Esophagus mucosa (tissue), 1 donor: ENCODE measurements at places on chromosomes 13 and 19.

DNA sequence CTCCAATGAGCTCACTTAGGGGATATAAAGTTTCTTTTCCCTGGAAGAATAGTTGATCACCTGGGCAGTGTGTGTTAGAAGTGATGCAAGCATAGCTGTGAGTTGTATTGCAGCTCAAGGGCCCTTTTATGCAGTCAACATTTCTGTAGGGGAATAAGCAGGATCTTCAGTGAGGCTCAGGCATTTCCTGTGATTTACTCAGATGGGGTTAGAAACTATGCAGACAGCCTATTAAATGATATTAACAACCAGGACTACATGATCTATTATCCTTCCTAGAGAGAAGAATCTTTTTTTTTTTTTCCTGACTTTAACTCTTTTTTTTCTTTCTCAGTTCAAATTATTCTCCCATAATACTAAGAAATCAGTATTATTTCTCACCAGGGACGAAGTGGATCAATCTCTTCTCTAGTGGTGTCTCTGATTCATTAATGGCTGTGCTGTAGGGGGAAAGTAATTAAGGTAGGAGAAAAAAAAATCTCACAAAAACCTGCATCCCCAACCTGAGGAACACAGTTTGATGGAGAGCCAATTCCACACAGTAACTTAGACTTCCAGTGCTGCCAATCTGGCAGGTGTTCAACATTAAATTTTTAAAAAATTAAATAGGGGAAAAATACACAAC lies 126.4 kb upstream of the SLC10A2 start:
- no peak for ATAC-seq

DNA sequence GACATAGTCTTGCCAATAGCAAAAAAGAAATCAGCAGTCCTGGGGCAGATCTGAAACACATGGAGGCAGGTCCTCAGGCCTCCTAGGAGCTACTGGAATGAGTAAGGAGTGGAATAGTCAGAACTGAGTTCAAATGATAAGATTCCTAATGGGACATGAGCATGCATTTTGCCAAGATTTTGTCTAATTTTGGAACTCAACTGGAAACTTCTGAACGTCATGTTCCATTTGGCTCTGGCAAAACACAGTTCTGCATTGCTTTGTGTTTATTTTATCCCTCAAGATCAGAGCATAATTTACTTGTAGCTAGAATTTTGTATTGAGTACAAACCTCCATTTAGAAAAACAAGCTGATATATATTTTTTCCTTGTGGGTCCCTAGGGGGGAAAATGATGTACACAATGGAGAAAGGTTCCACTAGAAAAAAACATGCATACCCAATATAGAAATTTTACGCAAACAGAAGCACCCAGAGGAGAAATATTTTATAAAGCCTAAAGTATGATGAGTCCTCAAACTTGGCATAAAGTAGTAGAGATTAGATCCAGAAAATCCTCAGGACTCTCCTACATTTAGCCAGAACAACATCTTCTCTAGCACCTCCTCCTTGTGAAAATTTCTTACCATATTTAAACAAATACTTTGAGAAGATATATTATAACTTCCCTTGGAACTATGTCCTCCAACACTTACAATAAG lies 149.0 kb upstream of the SERP2 start:
- ATAC-seq, result no peak

DNA sequence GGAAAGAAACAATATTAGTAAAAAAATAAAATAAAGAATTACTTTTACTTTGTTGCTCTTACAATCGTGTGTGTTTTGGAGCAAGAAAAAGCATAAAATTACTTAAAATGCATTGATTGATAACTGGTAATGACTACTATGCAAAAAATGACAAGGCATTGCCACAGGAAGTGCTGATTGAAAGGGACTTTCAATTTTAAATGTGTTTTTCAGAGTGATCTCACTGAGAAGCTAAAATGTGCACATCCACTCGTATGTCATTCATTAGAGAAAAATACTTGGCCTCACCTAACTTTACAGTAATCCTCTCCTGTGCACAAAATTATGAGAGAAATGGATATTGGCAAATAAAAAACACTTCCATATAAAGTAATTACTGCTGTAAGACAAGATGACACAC lies 934.9 kb downstream of the SLITRK6 start:
- ATAC-seq, result no peak

DNA sequence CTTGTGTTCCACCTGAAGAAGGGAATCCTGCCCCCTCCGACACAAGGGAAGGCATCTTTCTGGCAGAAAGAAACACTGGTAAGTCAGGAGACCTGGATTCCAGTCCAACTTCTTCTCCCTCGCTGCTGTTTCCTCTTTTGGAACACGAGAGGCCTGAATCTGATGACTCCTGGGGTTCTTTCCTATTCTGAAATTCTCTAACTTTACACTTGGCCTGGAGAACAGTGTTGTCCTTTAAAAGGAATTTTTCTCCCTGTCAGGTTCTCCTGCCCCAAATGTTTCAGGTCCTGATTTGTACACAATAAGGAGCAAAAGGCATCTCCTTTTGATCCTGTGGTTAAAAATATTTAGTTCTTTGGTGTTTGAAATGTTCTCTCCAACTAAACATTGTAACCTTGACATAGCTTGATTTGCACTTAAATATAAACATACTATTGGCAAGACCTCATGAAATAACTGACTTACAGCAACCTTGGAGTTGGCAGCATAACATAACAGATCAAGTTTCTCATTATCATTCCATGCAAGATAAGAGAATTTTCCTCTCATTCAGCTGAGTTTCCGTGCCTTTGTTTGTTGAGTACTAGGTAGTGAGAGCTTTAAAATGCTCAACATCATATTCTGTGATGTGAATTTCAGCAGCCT lies 244.8 kb downstream of the COG6 start:
- ATAC-seq, result no peak

- no peak for ATAC-seq
Observed at GRCh38 chr19:43362745-43363144, 9.3 kb downstream of the CD177 start.

- ATAC-seq, result peak; percentile 90
Observed at GRCh38 chr19:55546822-55547614, 1.7 kb upstream of the SBK3 start.

DNA sequence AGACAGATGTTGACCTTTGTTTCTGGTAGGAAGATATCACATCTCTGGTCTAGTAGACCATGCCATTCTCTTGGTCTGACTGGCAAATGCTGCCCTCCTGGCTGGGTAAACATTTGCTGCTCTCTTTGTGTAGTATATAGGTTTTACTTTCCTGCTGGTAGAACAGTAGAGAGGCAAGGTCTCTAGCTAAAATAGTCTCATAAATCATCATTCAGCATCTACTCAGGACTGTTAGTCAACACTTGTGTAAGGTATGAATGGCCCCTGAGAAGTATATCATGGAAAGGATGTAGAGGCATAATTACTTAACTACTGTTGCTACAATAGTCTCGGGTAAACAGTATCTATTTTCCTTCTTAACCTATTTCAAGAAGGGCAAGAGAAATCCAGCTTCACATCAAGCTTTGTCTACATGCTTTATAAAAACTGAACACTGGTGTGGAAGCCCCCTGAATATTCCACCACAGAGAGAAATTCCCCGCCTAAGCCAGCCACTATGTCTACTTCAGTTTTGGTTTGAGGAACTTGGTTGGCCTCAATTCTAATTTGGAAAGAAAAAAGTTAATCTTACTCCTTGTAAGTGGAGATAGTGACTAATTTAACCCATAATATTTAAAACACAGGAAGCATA lies 18.4 kb upstream of the MYCBP2 start:
- ATAC-seq, result no peak

GRCh38 chr19:55158848-55159749 lies 1.6 kb upstream of the TNNI3 start:
- ATAC-seq, result peak; percentile 38
